ENCODE measurements at places on chromosomes 7 and 10.

DNA sequence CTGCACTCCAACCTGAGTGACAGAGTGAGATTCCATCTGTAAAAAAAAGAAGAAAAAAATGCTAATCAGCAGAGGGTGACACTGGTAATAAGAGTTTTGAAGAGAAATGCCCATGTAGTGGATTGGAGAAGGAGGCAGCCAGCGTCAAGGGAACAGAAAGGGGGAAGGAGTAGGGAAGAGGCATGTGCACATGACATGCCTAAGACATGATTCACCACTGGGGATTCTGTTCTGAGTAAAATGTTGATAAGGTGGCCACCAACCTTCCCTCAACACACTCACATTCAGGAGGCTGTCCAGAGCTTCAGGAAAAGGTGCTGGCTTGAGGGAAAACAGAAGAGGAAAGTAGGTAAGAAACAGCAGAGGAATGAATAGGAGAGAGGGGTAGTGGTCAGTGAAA is 39.9 kb downstream of the AKR1D1 start:
- DNase-seq = no peak

- DNase-seq = no peak
Measured at GRCh38 chr10:79333513-79333912, 13.8 kb upstream of the PPIF start.

- DNase-seq = no peak
Measured at GRCh38 chr7:91151916-91152315, 112.3 kb upstream of the FZD1 start.

DNA sequence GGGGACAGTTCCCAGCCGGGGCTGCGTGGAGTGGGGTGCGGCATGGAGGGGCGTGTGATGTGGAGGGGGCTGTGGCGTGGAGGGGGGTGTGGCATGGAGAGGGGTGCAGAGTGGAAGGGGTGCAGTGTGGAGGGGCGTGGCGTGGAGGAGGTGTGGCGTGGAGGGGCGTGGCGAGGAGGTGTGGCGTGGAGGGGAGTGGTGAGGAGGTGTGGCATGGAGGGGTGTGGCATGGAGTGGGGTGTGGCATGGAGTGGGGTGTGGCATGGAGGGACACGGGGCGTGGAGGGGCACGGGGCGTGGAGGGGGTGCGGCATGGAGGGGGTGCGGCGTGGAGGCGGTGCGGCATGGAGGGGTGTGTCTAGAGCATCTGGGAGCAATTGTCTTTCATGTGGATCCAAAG is 33.6 kb downstream of the NKX6-2 start:
- no peak for DNase-seq

GRCh38 chr7:18754766-18755165 is 259.2 kb downstream of the HDAC9 start:
- no peak for DNase-seq

GRCh38 chr10:69383558-69383957 is 33.2 kb downstream of the TACR2 start:
- no peak for DNase-seq

GRCh38 chr10:122746408-122746807 is 46.8 kb upstream of the C10orf120 start:
- DNase-seq = no peak

All from stimulated activated naive CD4-positive, alpha-beta T cell (primary cell).